ENCODE measurements at places on chromosomes 2 and 18. TPM values are rescaled to one million over a fixed set of nuclear protein-coding genes. Genes with fewer than 3 reads are reported as not detected.

The DIPK1C gene
- 0.65 TPM for polyA plus RNA-seq

The C2orf78 gene
- not detected for polyA plus RNA-seq

DNA sequence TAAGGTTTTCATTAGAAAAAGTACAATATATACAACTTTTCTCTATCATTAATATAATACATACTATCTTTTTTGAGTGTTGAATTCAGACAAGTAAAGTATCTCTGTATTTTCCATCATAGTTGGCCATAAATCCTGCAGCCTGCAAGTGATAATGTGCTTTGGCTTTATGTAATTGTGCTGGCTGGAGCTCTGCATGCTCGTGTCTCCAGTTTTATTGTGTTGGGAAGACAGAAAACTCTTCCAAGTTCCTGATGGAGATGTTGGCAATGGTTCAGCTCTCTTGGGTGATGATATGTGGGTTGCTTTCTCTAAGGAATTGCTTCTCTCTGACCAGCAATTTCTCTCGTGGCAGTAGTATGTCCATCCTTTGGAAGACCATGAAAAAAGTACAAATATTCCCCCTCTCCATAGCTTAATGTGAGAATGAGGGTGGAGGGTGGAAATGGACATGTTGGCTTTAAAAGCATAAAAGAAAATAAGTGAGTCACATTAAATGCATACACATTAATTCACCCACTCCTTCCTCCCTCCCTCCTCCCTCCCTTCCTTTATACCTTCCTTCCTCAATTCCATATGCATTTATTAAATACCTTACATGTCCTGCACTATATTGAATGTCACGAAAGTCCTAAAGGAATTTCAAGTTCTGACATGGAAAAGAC lies 344.2 kb downstream of the MTX2 start:
- DNase-seq, result no peak

- DNase-seq, result no peak
Observed at GRCh38 chr18:74766251-74766650, 168.6 kb downstream of the ZNF407 start.

Measured in left renal cortex interstitium (tissue), 4 donors.